ENCODE measurements at places on chromosomes 7 and 10.

DNA sequence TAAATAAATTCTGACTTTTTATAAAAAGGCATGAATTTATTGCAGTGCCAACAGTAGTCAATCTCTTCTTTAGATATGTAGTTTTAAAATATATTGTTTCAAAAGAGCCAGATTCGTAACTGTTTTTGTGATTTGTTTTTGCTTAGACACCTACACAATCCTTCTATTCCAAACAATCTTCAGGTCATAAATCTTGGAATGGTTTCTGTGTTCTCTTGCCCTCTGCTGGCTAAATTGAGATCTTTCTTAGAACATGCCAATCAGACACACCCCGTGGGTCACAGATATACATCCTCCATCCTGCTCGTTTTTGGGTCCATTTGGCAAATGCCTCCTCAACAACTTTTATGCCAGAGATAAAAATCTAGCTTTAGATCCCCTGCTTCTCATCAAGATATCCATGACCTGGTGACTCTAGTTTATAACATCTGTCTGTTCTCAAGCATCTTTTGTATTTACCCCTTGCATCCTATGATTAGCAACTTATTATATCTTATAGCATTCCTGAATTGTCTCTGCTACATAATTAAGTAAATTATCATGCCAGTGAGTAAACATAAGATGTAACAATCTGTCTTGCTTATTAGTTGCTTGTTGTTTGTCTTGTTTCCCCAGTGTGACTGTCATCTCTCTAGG, 35.3 kb upstream of the IFRD1 start:
- no peak for DNase-seq

DNA sequence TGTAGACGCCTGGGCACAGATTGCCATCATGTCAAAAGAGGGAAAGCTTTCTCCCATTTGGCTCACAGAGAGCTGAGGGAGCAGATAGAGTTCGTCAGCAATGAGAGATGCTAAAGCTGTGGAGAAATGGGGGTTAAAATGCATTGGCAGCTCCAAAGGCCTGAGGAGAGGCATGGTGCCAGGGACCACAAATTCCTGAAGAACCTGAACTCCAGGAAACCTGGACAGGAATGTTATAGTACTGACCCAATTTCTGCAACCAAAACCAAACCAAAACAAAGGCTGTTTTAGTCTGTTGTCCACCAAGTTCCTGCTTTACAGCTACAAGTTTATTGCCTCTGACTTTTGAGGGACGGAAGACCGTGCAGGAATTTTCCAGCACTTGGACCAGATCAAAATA, 575.7 kb downstream of the REEP3 start:
- no peak for DNase-seq

- no peak for DNase-seq
These were observed 21.1 kb downstream of the BNIP3 start for GRCh38 chr10:131960631-131961046.

- no peak for DNase-seq
These were observed 34.6 kb downstream of the FRA10AC1 start for GRCh38 chr10:93667795-93668194.

DNA sequence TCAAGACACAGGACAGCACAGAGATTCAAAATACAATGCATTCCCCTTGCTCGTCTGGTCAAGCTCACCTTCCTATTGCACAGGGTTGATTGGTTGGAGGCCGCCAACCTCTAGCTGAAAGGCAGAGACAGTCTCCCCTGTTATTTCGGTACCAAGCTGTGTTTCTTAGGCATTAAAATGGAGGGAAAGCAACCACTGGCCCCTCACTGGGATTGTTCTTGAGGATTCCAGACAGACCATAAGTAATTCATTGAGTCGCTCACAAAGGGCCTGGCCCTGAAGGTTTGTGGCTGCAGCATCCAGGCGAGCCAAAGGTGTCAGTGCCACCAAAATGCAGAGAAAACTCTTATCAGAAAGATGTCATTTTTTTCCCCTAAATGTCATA, 81.2 kb downstream of the PARP12 start:
- no peak for DNase-seq

GRCh38 chr10:62817121-62817765, 1.1 kb upstream of the EGR2 start:
- peak; percentile 64 for DNase-seq

GRCh38 chr10:85598646-85599045, 767.9 kb downstream of the GRID1 start:
- no peak for DNase-seq

DNA sequence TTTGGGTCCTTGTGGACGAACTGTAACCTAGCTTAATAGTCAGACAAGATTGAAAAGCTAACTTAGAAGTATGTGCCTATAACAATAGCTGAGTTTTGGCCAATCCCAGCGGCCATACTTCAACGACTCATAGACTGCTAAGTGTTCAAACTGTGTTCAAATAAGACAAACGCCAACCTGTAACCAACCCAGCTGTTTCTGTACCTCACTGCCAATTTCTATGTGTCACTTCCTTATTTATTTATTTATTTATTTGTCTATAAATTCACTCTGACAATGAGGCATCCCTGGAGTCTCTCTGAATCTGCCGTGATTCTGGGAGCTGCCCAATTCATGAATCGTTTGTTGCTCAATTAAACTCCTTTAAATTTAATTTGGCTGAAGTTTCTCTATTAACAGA, 21.7 kb downstream of the ST8SIA6 start:
- DNase-seq, result no peak

GRCh38 chr10:131480861-131481260, 169.3 kb upstream of the TCERG1L start:
- DNase-seq, result no peak

GRCh38 chr7:123824754-123825067, 20.3 kb upstream of the HYAL4 start:
- no peak for DNase-seq

GRCh38 chr7:123535517-123535916, 1.1 kb upstream of the IQUB start:
- no peak for DNase-seq

GRCh38 chr10:72263613-72264241, 10.0 kb upstream of the DDIT4 start:
- no peak for DNase-seq

DNA sequence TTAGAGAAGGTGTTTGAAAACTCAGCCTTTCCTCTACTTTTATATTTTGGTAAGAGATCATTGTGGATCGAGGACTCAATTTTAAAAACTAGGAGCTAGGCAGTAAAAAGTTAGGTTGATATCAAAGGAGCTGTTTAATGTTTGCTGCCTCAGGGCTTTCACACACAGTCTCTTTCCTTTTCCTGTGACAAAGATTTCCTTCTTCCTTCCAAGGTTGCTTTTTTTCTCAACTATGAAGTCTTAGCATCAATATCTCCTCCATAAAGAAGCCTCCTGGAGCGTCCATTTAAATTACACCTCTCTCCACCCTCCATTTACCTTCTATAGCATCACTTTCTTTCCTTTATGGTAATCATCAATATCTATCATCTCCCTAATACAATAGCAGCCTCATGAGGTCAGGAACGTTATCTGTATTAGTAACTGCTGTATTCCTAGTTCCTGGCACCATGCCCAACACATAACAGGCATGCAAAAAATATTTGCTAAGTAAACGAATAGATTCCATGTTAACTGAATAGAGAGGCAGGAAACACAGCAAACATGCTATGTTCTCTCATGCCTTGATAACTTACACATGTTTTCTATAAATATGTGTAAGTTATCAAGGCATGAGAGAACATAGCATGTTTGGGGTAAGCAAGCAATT, 48.5 kb downstream of the GNAT3 start:
- no peak for DNase-seq

- no peak for DNase-seq
These were observed 64.7 kb downstream of the DIP2C start for GRCh38 chr10:624605-625332.

DNA sequence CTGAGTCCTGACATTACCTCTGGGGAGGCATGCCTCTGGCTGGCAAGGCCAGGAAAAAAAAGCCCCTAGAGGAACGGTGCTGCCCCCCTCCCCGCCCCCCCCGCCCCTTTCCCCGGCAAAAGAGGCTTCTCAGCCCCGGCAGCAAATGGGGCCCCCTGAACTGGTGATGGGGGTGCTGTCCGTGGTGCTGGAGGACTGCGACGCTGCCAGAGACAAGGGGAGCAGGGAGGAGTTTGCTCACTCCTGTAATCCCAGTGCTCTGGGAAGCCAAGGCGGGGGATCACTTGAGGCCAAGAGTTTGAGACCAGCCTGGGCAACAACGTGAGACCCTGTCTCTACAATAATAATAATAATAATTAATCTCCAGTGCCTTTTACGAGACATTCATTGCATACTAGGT, 23.7 kb downstream of the SRRM3 start:
- no peak for DNase-seq

- DNase-seq, result peak; percentile 46
These were observed 63.2 kb upstream of the TOMM7 start for GRCh38 chr7:22885797-22886261.

DNA sequence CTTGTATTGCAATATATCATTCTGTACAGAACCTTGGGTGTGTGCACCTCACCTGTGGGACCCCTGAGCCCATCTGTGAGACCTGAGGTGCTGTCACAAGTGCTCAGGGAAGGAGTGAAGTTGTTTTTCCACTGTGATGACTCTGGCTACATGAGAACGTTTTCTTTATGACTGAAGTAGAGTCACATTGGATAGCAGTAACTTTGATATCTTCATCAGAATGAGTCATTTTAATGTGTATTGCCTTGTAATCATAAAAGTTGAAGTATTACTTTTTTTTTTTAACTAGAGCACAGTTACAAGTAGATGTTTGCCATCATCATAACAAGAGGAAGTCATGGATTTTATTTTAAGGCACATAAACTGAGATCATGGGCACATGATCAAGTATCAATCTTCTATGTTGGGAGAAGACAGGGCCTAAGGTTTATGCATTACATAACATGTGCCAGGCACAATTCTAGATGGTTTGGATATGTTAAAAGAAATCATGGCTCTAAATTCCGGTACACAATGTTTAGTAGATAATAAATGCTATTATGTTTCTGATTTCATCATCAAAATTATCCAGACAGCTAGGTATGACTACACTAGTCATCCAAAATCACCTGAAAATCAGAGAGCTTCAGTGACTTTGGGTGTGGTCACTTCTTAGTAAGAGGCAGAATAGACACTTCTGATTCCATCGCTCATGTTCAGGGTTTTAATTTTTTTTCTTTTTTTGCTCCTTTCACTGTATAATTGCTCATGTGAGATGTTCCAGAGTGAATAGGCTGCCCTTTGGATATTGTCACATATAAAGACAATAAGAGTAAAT, 82.7 kb upstream of the KLF6 start:
- DNase-seq, result no peak

DNA sequence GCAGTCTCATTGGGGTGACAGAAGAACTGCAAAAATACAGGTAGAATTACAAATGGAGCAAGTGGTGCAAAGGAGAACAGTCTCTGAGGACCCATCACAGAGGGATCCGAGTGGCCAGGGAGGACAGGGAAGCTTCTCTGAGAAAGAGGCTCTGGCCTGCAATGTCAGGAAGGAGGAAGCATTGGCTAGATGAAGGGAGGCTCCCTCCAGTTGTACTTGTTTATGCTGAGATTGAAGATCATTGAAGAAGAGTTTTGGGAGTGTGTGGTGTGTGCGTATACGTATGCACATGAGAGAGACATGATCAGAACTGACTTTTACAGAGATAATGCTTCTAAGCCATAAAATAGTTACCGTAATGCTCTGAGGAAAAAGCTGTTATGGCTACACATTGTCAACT, 274.7 kb upstream of the FZD8 start:
- DNase-seq, result no peak

DNA sequence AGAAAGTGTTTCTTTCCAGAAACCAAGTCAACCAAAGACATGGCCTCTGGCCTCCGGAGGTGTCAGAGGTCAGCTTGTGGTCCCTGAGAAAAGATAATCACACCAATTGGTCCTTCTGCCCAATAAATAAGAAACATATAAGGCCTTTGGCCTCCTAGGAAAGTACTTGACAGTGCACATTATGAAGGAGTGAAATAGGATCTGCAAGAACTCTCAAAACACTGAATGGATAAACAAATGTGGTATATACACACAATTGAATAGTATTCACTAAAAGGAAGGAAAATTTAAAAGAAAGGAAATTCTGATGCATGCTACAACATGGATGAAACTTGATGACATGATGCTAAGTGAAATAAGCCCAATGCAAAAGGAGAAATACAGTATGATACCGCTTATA, 35.4 kb upstream of the NRF1 start:
- no peak for DNase-seq

DNA sequence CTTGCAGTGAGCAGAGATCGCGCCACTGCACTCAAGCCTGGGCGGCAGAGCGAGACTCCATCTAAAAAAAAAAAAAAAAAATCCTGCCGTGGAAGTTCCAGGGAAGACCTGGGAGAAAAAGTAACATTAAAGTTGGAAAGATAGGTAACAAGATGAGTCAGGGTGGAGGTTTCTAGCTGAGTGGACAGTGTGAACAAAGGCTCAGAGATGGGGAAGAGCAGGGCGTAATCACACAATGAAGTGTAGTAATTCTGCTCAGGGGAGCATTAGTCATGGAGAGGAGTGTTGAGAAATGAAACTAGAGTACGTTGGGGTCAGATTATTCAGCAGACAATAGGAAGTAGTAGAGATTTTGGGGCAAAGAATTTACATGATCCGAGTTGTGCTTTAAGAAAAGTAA, 21.6 kb upstream of the WASL start:
- DNase-seq, result no peak

DNA sequence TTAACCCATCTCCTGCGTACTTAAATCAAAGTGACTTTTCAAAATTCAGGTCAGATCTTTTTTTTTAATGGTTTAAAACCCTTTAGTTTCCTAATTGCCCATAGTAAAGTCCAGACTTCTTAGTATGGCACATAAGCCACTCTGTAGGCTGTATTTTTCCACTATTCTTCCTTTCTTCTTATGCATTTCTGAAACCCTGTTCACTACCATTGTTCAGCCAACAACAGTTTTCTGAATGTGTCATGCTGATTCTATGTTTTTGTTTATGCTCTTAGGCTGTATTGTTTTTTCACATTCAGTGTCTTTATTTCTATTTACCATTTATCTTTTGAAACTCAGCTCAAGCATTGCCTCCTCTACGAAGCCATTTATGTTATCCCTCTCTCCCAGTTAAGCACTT, 26.7 kb downstream of the CCSER2 start:
- DNase-seq, result no peak

- DNase-seq, result no peak
These were observed 896.4 kb downstream of the PCDH15 start for GRCh38 chr10:53904506-53905241.

Data from activated CD4-positive, alpha-beta T cell treated with anti-CD3 and anti-CD28 coated beads, Interleukin-2, amount 50 U/mL, for 4 hours (primary cell).